ENCODE measurements at places on chromosomes 12 and 14.

DNA sequence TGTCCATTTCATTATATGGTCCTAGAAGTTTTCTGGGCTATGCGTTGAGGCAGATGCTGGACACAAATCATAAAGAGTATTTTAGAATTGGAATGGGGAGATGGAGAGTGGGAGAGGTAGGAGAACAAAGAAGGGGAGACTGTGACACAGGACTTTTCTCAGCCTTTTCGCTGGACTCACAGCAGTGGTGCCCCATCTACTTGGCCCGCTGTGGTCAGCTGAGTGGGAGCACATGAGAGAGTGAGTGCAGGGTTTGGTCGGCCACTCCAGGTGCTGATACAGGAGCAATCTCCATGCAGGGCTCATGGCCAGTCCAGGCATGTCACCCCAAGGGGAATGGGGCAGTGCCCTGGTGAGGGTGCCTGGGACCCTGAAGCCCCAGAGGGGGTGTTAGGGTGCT is 109.0 kb downstream of the MYRFL start:
- DNase-seq = no peak

DNA sequence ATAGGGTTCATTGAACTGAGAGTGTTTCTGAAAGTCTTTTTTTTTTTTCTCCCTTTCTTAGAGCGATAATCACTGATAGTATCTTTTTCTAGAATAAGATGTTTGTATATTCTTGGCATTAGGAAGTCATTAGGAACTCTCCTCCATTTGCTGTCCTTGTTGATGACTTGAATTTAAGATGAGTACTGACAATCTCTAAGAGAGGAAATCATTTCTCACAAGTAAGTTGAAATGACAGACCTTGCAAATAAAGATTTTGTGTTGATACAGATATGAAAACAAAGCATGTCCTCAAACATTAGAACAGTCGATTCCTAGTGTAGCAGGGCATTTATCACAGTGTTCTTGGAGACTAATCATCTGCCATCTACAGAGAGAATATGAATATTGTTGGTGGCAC is 458.4 kb upstream of the SYT1 start:
- DNase-seq = no peak

GRCh38 chr14:39419272-39419671 is 13.0 kb downstream of the FBXO33 start:
- DNase-seq = no peak

DNA sequence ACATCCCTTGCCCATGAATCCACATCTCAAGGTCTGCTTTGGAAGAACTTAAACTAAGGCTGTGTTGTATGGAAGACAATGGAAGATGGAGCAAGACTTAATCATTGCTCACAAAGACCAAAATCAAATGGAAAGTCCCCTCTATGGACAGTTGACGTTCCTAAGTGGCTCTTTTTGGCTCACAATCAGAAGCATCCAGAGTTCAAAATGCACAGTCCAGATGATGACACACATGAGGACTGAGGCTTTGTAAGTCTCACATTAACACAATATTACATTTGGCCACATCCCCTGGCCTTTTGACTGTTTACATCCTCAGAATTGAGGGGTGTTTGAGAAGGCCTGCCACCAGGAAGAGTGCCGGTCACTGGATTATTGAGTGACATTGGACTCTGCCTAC is 122.3 kb upstream of the CPM start:
- no peak for DNase-seq

- no peak for DNase-seq
Observed at GRCh38 chr14:96151242-96151641, 53.4 kb upstream of the BDKRB2 start.

GRCh38 chr12:98352835-98353234 is 162.6 kb upstream of the TMPO start:
- DNase-seq = no peak

DNA sequence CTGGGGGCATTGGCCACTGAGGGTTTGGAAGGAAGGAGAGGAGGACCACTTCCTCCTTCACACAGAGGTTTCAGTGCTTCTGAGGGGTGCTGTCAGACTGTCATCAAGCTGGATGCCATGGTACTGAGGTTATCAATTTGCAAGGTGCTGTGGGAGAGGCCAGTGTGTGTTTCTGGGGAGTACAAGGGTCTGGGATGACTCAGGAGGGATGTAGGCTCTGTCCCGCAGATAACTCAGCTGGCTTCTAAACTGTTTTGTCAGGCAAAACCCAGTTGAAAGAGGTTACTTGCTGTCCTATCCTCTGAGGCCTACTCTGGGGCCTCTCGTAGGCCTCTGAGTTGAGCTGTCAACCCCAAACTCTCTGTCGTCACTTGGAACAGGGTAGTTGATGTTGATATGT is 22.8 kb downstream of the ADCK1 start:
- no peak for DNase-seq

DNA sequence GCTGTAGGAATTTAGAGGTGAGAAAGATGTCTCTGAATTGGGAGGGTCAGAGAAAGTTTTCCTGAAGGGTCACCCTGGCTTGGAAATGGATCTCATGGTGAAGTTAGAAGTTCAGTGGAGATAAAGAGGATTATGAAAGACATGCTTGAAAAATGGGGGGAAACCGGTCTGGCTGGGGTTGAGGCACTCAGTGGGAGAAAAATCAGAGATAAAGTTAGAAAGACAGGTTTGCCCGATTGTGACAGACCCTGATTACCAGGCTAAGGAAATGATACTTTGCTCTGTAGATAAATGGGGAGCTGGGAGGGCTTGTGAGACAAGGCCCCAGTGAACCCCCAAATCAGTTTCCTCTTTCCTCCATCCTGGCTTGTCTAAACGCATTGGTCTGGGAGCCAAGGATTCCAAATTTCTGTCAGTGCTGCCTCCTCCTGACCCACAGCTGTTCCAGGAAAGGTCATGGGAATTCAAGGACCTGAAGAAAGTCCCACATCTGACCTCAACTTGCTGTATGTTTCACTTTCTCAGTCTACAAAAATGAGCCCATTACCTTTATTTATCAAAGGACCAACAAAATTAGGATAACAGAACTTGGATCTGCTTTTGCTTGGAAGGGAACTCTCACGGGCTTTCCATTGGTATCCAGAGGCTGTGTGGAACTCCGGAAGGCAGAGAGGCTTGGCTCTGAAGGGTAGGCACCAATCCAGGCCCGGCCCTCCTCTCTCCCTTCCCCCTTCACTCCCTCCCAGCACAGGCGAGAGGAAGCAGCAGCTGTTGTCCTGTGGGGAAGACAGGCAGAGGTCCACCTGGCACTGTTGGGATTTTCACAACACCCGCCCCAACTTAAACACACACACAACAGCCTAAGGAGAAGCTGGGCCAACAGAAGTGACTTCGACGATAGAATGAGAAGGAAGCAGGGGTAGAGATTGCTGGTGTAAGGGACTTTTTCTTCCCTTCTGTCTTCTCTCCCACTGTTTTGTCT is 3.4 kb upstream of the RNASE7 start:
- DNase-seq = no peak

DNA sequence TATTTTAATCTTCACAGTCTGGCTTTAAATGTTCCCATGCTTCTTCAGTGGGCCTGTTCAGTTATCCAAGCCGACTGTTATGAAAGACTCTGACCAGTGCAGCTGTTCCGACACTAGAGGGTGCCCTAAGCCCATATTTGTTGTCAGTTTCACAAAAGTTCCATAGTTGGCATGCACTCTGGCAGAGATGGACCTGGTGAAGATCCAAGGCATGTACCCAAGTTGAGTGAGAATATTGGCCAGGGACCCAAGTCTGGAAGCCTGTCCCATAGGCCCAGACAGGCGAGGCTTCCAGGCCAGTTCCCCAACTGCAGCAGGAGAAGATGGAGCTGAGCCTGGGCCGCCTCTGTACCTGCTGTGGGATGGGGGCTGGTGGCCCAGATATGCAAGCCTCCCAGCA is 27.4 kb upstream of the GUCY2C start:
- peak; percentile 58 for DNase-seq

DNA sequence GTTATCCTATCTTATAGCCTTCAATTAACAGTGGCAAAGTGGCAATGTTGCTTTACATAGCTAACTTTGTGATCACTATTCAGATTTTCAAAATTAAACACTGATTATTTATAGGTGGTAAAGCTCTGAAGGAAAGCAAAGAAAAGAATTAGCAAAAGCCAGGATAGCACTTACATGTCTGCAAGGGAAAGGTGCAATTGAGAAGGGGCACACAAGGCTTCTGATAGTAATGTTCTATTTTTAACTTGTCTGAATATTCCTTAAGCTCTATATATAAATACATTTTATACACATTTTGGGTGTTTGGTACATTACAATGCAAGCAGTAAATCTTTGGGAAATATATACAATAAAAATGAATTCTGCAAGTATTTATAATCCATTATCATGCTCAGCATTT is 10.9 kb downstream of the NAP1L1 start:
- DNase-seq = no peak

DNA sequence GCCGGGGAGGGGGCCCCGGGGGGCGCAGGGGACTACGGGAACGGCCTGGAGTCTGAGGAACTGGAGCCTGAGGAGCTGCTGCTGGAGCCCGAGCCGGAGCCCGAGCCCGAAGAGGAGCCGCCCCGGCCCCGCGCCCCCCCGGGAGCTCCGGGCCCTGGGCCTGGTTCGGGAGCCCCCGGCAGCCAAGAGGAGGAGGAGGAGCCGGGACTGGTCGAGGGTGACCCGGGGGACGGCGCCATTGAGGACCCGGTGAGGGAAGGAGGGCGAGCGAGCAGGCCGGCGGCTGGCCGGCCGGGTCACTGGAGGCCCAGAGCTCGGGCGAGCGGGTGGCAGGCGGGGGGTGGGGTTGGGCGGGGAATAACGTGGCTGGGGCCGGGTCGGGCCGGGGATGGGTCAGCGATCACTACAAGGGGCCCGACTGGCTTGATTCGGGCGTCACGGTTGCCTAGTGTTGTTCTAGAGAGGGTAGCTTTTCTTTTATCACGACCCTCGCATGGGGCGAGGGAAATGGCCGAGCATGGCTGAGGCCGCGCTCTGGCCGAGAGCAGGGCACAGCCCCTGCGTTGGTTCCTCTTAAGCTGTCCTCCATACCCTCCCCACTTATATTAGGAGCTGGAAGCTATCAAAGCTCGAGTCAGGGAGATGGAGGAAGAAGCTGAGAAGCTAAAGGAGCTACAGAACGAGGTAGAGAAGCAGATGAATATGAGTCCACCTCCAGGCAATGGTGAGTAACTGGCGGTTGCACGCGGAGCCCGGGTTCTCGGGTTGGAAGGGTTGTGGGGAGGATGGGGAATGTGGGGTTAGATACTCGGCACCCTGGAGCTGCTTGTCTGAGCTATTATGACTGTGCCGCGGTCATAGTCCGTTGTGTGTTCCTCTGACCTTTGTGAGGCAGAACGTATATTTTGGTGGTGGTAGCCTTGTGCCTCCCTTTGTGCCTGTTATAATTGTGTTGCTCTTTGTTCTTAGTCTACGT is 603 bp downstream of the PABPN1 start:
- peak; percentile 39 for DNase-seq

GRCh38 chr14:103348154-103348553 is 14.1 kb downstream of the EIF5 start:
- no peak for DNase-seq

GRCh38 chr14:91341334-91341733 is 76.3 kb downstream of the CCDC88C start:
- no peak for DNase-seq

GRCh38 chr12:111155521-111155920 is 213.4 kb downstream of the PHETA1 start:
- DNase-seq = no peak

DNA sequence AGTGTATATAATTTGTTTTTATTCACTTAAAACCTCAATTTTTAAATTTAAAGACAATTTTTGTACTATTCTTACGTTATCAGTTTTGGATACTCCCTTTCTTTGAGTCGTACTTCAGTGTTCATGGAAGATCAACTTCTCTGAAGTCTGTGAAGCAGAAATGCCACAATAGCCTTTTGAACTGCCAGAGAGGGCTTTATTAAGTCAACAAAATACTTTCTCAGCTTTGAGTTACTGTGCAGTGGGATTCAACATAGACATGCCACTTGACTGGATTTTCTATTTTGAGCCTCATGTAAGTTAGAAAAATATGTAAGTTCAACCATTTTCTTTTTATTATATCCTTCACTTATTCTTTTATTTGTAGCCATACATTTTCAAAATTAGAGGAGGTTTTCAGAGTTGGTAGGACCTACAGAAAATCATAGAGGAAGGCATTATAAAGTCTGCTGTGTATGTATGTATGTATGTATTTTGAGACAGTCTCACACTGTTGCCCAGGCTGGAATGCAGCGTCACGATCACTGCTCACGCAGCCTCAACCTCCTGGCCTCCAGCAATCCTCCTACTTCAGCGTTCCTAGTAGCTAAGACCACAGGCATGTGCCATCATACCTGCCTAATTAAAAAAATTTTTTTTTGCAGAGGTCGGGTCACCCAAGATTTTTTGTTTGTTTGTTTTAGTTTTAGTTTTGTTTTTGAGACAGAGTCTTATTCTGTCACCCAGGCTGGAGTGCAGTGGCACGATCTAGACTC is 31.3 kb upstream of the BCAT1 start:
- DNase-seq = no peak

GRCh38 chr12:120851944-120852343 is 52.2 kb downstream of the SPPL3 start:
- no peak for DNase-seq

DNA sequence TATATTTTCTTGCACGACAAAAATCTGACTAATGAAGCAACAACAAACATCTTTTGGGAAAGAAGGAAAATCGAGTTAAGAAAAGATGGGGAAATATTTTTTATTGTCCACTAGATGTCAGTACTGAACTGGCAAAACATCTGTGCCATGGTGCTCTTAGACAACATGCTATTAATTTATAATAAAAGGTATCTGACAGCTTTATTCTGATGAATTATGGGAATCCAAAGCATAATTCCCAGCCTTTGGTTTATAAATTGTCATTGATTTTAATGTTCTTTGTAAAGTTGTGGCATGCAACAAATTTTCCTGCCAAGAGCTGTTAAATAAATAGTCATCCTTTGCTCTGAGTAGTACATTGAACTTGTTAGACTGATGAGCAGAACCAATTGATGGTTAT is 231.2 kb downstream of the ETNK1 start:
- no peak for DNase-seq

DNA sequence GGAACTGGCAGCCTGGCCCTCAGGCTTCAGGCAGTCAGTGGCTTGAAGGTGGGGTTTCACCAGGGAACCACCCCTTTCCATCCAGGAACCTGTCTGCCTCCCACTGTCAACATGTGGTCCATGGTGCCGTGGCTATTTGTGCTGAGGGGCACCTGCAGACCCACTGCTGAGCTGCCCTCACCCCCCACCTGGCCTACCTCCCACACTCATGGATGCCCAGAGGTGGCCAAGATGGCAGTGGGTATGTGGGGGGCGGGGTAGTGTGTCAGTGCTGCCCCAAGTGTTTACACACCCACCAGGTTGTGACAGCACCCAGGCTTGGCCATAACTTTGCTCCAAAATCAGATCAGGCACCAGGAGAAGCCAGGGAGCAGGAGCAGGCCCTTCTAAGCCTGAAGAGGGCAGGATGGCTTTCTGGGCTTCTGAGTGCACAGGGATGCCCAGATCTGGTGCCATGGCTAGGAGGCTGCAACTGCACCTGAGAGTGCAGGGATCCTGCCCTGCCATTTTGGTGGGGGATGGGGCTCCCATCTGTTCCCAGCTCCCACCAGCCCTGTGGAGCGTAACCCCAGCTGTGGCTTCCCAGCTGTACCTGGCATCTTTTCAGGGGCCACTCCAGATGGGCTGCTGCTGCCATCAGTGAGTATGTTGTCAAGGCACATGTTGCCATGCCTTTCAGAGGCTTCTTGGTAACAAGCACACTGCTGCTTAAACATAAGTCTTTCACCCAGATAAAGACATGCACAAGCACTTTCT is 263.9 kb downstream of the LRIG3 start:
- DNase-seq = no peak

GRCh38 chr12:2229661-2230539 is 177.1 kb downstream of the CACNA1C start:
- no peak for DNase-seq

GRCh38 chr12:116454950-116455447 is 104.2 kb upstream of the MAP1LC3B2 start:
- DNase-seq = peak; percentile 62

Measured in SW 1271 (cell line).